Stimulated activated CD8-positive, alpha-beta memory T cell treated with anti-CD3 and anti-CD28 coated beads, Interleukin-12 subunit alpha, Interleukin-12 subunit beta, amount 100 ng/mL, for 4 hours (primary cell): ENCODE measurements at places on chromosomes 6 and 20.
A peak's percentile ranks its signal among the peaks of the same experiment; 100 is the strongest.

- DNase-seq: no peak
Measured at GRCh38 chr6:165931675-165932074, 236.0 kb downstream of the TBXT start.

DNA sequence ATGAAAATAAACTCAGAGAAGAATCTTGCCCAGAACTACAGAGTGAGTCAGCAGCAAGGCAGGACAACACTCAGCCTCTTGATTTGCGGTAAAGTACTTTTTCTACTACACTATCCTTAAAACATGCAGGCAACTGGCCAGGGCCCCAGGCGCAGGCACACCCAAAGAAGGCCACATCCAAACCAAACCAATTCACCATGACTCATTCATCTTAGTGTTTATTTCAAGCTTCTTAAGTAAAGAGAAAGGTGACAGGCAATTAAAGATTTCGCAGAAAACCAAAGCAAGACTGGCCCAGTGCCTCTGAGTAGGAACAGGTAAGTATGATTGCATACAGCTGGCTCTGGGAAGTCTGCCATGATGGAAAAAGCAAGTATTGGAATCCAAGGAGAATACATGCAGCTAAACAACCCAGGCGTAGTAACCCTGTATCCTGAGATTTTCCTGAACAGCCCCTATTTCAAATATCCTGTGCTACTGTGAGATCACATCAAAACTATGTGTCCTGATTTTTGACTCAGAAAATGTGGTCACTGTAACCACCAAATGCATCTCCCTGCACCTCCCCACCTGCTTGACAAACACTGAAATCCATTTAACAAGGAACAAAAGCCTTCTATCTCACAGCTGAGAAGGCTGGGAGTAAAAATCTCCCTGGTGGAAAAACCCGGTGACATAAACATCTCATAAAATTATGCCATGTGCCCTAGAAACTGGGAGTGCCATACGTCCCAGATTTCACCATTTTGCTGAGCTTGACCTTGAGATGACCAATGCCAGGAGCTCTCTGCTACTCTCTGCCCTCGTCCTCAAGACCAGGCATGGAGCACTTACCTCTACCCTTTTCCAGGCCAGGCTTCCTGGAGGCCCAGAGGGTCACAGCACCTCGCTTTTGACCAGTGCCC lies 12.4 kb downstream of the WFDC3 start:
- DNase-seq: no peak

DNA sequence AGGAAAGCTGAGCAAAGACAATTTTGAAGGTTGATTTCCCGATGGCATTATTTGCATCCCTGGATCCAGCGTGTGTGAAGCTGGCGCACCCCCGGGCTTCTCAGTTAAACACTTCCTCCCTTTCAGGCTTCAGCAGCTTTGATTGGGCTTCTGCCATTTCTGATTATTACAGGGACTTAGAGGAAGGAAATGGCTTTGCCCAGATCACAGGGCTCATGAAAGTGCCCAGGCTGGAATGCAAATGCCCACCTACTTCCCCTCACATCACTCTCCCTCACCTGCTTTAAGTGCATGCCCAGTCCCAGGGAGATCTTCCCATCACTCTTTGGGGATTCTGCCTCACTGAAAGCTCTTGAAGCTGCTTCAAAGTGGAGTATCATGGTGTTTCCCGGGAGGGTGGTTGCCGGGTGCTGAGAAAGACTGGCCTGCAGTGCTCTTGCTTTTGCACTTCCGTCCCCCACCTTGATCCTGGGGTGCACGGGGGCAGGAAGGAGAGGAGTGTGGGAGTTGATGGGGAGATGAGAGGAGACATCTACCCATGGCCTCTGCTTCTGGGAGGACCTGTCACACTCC lies 28.3 kb downstream of the PHACTR3 start:
- no peak for DNase-seq

GRCh38 chr6:134744301-134744700 lies 205.6 kb downstream of the ALDH8A1 start:
- no peak for DNase-seq

- no peak for DNase-seq
Measured at GRCh38 chr6:54810147-54810546, 36.4 kb upstream of the FAM83B start.

GRCh38 chr20:37686762-37687477 lies 6.9 kb upstream of the CTNNBL1 start:
- DNase-seq: no peak

DNA sequence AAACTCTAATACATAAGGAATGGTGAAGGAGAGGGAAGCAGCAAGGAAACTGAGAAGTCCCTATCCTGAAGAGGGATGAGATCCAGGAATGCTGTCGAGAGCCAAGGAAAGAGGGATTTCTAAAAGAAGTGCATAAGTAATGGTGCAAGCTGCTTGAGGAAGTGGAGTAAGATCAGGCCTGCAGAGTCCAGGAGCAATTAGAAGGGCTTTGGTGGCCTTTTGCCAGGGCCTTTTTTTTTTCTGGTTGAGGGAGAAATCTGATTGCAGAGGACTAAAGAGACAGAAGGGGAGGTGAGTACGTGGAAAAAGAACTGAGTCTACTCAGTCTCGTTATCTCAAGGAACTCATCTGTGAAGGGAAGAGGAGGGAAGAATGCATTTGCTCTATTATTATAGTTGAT lies 396.2 kb downstream of the UTRN start:
- DNase-seq: no peak

DNA sequence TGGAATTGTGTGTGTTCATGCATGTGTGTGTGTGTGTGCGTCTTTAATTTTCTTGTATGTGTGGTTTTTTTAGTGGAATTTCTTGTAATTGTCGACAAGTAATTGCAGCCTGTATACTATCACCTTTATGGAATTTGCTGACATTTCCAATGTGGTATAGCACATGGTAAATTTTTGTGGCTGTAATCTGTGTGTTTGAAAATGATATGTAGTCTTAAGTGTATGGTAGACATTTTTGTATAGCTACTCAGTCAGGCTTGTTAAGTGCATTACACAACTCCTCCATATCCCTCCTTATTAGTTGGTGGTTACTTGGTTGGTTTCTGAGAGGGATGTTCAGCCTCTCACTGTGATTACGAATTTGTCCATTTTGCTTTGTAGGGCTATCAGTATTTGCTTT lies 384.5 kb upstream of the HSF2 start:
- DNase-seq: no peak

DNA sequence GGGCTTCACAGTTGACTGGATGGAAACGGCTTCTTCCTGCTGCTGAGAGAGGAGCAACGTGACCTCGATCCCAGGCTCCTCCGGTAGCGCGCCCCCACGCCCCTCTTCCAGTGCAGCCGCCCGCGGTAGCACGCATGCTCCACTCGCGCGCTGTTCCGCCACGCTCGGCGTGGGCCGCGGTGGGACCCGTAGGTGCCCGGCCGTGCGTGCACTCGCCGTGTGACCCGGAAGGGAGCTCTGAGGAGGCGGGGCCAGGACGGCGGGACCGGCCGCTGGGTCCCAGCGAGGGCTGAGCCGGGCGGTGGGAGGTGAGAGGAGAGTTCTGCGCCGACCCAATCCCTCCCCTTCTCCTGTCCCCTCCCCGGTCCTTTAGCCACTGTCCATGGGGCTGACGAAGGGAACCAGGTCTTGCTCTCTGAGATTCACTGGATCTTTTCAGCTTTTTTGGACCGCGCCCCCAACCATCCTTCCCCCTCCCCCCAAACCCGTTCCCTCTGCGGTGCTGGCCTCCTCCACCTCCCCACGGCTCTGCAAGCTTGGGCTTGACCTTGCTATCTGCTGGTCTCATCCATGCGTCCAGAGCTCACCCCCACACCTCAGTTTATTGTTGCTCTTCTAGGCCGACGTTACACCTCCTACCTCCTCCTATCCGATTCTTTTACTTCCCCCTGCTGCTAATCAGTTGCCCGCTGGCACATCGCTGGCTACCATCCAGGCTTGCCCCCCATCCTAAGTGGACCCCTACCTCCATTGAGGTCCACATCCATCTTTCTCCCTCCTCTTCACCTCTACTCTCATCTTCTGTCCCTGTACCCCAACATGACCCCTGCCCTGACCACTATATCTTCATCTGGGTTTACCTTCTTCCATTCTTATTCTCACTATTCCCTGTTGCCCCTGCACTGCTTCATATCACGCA lies at the start of gene CUL9:
TSS of gene CUL9 (plus strand) at position 255 of the 919 bp plus-strand sequence. CDS start 2,115 bp downstream, outside the sequence.
- DNase-seq: peak; percentile 65

- DNase-seq: no peak
Measured at GRCh38 chr6:19712012-19712688, 125.0 kb upstream of the ID4 start.

DNA sequence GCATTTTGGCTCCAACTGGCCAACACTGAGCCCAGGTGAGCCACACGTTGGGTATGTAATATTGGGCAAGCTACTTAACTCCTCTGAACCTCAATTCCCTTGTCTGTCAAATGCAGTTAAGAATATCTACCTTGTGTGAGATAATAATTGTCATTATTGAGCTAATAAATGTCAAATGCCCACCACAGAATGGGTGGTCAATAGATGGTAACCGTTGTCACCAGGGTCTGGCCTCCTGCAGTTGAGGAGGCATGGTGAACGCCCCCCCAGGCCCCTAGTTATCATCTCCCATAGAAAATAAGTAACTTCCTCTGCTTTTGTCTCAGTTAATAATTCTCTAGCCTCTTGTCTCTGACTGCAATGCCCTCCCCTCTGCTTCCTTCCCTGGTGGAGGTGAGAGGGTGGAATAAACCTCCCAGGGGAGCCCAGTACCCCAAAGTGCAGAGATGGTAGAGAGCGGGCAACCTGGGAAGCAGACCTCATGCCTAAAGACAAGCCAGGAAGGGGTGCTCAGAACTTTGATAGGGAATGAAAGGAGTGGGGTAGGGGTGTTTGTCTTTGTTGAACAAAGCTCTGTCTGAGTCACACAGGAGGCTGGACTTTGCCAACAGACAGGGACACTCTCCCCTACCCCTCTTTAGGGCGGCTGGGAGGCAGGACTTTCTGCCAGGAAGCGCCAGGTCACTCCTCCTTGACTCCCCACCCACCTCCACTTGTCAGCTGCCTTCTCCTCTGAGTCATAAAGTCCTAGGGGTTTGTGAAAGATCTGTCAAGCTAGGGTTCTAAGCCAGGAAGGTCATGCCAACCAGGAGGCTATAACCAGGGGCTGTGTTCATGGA lies 1.3 kb upstream of the UNC5CL start:
- DNase-seq: no peak

- no peak for DNase-seq
Measured at GRCh38 chr6:111011360-111012142, 29.7 kb downstream of the RPF2 start.

DNA sequence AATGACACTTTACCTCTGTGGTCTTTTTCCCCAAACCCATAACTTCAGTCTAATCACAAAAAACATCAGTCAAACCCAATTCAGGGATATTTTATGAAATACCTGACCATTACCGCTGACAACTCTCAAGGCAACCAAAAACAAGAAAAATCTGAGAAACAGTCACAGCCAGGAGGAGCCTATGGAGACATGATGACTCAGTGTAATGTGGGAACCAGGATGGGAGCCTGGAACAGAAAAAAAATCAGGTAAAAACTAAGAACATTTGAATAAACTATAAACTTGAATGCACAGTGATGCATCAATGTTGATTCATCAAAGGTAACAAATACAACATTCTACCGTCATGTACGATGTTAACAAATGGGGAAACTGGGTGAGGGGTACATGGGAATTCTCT lies 84.1 kb upstream of the TSHZ2 start:
- DNase-seq: no peak

DNA sequence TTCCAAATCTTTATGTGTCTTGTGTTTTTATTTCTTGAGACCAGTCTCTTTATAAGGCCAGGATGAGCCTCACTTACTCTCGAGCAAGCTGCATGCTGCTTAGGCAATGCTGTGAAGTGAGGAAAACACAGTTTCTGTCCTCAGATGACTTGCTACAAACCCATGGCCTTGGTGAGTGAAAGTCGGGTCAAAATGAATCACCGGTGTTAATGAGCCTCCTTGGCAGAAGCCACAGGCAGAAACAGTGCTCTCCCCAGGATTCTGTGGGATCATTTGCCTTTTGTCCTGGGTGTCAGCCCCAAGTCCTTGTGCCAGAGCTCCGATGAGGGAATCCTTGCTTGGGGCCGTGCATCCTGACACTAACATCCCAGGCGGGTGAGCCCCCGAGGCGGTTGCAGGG lies 482.5 kb downstream of the QKI start:
- DNase-seq: no peak

- DNase-seq: no peak
Measured at GRCh38 chr20:44367746-44368145, 12.2 kb downstream of the HNF4A start.

GRCh38 chr6:114195027-114195365 lies 147.8 kb downstream of the HS3ST5 start:
- no peak for DNase-seq

- DNase-seq: no peak
Measured at GRCh38 chr6:83008626-83009025, 57.0 kb downstream of the UBE3D start.

GRCh38 chr20:21507400-21508229 lies 6.2 kb downstream of the NKX2-2 start:
- no peak for DNase-seq

DNA sequence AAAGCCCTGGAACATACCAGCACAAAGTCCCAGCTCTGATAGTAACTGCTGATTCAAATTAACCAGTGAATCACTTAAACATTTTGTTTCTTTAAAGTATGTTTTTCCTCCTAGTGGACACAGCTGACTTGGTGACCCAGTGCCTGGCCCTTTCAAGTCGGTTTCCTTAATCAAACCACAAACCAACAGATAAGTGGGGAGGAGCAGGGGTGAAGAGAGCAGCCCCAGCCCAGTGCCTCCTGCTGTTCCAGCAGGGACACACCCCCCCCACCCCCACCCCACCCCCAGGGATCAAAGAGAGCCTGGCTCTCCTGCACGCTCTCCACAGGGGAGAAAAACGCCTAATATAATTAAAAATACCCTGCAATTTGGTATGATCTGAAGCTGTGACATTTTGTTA lies 55.4 kb upstream of the TBXT start:
- no peak for DNase-seq

- DNase-seq: no peak
Measured at GRCh38 chr20:50469176-50469723, 40.9 kb upstream of the PTPN1 start.

GRCh38 chr20:9705722-9706476 lies 133.0 kb downstream of the PAK5 start:
- DNase-seq: no peak

DNA sequence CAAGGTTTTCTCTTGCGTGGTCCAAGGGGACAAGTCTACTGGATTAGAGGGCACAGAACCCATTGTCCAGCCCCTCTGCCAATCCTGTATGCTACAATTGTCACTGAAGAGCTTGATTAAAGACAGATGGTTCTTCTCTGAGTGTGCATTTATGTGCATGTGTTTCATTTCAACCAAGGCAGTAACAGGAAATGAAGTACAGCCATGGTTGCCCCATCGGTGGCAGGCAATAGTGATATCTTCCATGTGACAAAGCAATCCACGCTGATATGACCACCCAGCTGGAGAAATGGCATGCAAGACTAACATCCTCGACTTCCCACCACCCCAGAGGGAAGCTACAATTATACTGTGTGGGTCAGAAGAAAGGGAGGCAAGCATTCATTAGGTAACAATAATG lies 85.5 kb downstream of the UNC5CL start:
- DNase-seq: no peak

DNA sequence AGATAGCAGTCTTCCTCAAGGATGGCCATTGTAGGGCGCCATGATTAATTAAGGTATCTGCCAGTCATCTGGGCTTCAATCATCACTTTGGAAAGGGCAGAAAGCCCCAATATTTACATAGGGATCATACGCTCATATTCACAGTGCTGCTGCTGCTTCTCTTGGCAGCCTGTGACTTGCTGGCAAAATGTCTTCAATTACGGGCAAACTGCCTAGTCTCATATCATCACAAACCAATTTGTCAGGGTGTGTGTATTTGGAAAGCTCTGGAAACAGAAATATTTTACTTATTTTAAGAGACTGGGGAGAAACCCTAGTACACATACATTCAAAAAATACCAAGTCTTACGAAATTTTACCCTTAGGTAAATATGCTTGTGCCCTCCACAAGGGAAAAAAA lies 77.6 kb downstream of the SAMD5 start:
- DNase-seq: no peak
